ENCODE measurements at places on chromosomes 12 and 14. TPM values are rescaled to one million over a fixed set of nuclear protein-coding genes. Genes with fewer than 3 reads are reported as not detected.

The ARMH4 gene
- total RNA-seq, result 0.04 TPM

The RAD51AP1 gene
- 10.5 TPM for total RNA-seq

The C12orf50 gene
- total RNA-seq, result not detected

The OAS3 gene
- 20.4 TPM for total RNA-seq

The STK38L gene
- total RNA-seq, result 14.5 TPM

The PZP gene
- total RNA-seq, result not detected

The STYK1 gene
- total RNA-seq, result 2.1 TPM

The SLC6A12 gene
- not detected for total RNA-seq

The USP44 gene
- total RNA-seq, result not detected

The RNASE9 gene
- total RNA-seq, result not detected

The SH2B3 gene
- total RNA-seq, result 28.9 TPM

The WASHC4 gene
- total RNA-seq, result 19.0 TPM

The ZBTB42 gene
- 2.3 TPM for total RNA-seq

The SIX4 gene
- 9.5 TPM for total RNA-seq

The AGAP2 gene
- 0.80 TPM for total RNA-seq

The SALL2 gene
- 1.2 TPM for total RNA-seq

The SMCO2 gene
- total RNA-seq, result 0.31 TPM

The CLEC4E gene
- not detected for total RNA-seq

The NFATC4 gene
- total RNA-seq, result 2.9 TPM

The MEG3 gene
- 3.8 TPM for total RNA-seq

The CLMN gene
- total RNA-seq, result 6.7 TPM

The CEP170B gene
- total RNA-seq, result 41.1 TPM

The IL22 gene
- total RNA-seq, result not detected

Data from hair follicular keratinocyte (primary cell).